SK-N-MC (cell line): ENCODE measurements at places on chromosomes 16 and 17.

GRCh38 chr17:27158382-27158781 is 135.5 kb upstream of the WSB1 start:
- DNase-seq, result no peak

GRCh38 chr17:81228420-81228819 is 5.7 kb upstream of the CEP131 start:
- DNase-seq, result no peak

GRCh38 chr16:83835586-83836566 is 28.1 kb downstream of the HSBP1 start:
- peak; percentile 34 for DNase-seq

DNA sequence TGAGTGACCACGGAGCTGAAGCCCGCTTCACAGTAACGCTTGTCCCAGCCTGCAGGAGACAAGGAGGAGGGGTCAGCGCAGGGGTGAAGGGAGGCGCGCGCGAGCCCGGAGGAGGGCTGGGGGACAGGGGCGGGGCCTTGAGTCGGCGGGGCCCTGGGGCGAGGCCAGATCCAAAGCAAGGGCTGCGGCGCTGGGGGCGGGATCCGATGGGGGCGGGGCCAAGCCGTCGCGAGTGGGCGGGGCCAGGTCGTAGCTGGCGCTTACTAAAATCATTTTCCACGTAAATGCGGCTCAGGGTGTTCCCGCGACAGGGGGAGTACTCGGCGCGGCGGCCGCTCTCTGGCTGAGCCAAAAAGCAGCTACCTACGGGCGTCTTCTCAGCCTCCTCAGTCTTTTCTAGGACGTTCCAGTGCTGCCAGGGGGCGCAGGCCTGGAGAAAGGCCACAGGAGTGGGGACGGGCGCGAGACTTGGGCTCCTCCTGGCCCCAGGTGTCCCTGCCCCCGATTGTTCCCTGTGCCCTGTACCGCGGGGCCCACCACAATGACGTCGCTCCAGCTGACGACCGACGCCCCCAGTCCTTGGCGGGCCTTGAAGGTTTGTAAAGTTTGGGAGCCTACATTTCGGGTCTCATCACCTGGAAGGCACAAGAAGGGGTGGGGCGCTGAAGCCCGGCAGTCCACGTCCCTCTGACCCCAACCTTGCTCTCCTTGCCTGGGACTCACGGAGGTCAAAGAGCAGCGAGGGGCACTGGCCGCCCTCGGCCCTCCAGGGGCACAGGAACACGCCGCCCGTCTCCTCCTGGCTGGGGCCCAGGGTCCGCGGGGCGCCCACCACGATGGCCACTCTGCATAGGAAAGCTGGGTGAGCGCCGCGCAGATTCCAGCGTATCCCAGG is 3.9 kb downstream of the ITGA2B start:
- peak; percentile 20 for DNase-seq

DNA sequence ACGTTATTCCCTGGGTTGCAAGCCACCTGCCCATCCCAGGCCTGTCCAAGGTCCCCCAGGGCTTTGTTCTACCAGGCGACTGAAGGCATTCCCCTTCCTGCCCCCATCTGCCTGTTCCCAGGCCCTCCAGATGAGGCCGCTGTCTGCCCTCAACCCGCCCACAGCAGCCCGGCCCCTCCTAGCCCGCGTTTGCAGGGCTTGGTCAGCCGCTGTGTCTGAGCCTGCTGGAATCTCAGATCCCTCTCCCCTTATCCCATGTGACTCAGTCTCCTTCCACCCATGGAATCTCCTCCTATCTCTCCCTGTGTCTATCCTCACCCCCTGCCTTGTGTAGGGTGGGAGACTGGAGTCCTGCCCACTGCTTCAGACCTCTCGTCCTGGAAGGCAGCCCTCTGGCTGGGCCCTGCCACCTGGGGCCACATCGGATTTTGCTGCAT is 186.0 kb upstream of the TNRC6C start:
- DNase-seq, result no peak

DNA sequence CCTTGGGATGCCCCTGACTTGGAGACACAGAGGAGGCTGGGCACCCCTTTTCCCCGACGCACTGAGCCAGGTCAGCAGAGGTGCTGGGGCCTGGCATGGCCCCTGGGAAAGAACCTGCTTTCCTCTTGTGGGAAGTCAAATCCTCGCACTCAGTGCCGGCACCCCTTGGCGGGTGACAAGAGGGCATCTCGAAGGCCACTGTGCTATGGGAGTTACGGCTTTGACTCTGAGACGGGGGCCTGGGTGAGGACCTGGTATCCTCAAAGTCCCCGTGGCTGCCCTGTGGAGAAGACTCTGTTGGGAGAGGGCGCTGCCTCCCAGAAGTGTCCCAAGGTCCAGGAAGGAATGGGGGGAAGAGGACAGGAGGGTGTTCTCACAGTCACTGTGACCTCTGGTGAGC is 117.0 kb downstream of the METRNL start:
- no peak for DNase-seq

GRCh38 chr17:73511719-73512115 is 132.5 kb downstream of the SDK2 start:
- no peak for DNase-seq

- no peak for DNase-seq
Observed at GRCh38 chr17:29049541-29050145, 6.7 kb downstream of the PIPOX start.

DNA sequence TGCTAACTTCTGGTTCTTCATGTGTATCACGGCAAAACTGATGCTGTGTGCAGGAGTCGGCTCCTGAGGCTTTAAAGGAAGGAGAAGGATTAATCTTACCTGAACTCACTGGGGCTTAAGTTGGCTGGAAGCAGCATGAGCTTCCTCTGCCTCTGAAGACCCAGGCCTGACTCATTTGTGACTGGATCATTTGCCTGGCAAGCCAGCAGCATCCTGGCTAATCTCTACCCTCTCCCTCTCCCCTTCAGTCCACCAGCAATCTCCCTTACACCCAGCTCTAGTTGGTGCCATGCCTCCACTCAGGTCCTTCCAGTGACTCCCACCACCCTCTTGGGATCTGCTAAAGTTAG is 150.3 kb downstream of the IRX3 start:
- DNase-seq, result no peak

DNA sequence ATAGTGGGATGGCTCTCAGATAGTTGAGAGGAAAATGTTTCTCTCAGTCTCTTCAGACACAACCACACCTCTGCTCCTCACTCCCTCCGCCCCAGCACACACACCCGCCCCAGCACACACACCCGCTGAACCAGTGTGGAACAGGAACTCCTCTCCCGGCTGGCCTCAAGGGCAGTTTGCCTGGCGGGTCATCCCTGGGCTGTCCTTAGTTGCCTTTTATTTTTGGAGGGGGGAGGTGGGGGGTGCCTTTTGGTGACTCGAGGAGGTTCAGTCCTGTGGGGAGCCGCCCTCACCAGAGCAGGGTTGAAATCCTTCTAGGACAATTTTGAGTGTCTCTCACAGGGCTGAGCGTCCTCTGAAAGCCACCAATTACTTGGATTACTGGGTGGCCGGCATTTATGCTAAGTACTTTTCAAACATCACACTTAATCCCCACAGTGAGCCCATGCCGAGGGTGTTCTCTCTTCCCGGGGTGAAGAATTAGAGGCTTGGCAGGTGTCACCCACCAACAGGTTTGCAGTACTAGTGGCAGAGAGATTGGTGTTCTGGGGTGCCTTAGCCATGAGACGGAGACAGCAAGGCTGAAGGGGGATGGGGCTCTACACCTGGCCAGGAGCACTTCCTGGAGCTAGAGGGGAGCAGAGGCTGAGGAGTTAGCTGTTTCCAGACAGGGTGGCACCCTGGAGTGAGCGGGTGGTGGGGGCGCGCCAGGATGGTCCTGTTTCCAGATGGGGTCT is 2.8 kb downstream of the RASD1 start:
- no peak for DNase-seq

GRCh38 chr17:3944485-3945388 is 19.5 kb downstream of the ATP2A3 start:
- no peak for DNase-seq

- no peak for DNase-seq
Observed at GRCh38 chr16:77948835-77949234, 73.5 kb upstream of the CLEC3A start.

DNA sequence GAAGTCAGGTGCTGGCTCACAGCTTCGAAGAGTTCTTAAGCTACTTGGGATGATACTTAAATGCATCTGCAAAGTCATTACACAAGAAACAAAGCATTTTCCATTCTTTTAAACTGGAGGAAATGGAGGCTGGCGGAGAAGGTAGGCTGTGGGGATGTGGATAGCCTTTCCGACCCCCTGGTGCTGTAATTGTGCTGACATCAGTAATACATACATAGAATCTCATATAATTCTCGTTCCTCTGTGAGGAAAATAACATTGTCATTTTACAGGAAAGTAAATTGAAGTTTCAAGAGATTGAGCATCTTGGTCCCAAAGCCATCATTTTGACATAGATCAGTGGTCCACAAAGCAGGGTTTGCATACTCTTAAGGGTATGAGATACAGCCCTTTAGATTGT is 39.5 kb downstream of the UTP18 start:
- DNase-seq, result no peak

DNA sequence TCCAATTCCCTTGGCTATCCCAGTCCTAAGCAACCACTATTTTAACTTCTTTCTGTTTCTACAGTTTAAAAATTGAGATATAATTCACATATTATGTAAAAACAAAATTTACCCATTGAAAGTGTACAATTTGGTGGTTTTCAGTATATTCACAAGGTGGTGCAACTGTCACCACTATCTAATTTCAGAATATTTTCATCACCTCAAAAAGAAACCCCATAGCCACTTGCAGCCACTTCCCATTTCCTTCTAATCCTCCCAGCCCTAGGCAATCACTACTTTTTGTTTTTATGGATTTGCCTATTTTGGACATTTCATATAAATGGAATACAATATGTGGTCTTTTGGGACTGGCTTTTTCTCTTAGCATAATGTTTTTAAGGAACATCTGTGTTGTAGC is 36.1 kb upstream of the NACA2 start:
- no peak for DNase-seq

GRCh38 chr16:80233097-80233835 is 307.5 kb upstream of the DYNLRB2 start:
- DNase-seq, result no peak

DNA sequence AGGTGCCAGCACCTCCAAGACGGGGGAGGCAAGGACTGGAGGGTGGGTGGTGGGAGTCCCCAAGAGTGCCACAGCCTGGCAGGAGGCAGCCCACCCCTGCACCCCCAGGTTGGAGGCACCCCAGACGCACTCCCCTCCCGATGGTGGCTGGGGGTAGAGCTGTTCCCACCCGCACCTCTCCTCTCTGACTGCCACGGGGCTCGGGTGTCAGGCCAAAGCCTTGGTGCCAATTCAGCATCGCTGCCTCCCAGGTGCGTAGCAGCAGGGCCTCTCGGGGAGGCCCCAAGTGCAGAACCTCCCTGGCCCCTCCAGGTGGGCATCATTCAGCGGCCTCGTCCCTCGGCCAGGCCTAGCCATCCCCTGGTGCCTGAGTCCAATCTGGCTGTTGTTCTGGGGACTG is 81.1 kb downstream of the ENGASE start:
- DNase-seq, result no peak

GRCh38 chr16:90026135-90026534 is 6.9 kb upstream of the DBNDD1 start:
- DNase-seq, result no peak

GRCh38 chr16:52827456-52827855 is 225.2 kb downstream of the CHD9NB start:
- no peak for DNase-seq

GRCh38 chr16:65059406-65059980 is 62.4 kb downstream of the CDH11 start:
- no peak for DNase-seq

GRCh38 chr17:48457080-48457836 is 27.2 kb upstream of the SKAP1 start:
- DNase-seq, result no peak

GRCh38 chr16:71854369-71854948 is 8.7 kb downstream of the ATXN1L start:
- no peak for DNase-seq
